ENCODE measurements at places on chromosomes 5 and 9. TPM values are rescaled to one million over a fixed set of nuclear protein-coding genes. Genes with fewer than 3 reads are reported as not detected.

TSSK1B gene
- total RNA-seq, result not detected

SUSD3 gene
- 0.82 TPM for total RNA-seq

PRUNE2 gene
- total RNA-seq, result not detected

MAT2B gene
- 48.9 TPM for total RNA-seq

NELFB gene
- total RNA-seq, result 58.2 TPM

PSIP1 gene
- 52.7 TPM for total RNA-seq

C5orf52 gene
- total RNA-seq, result not detected

GAS1 gene
- total RNA-seq, result 0.09 TPM

CDC23 gene
- total RNA-seq, result 34.2 TPM

TAL2 gene
- 0.12 TPM for total RNA-seq

NME5 gene
- total RNA-seq, result not detected

UBE2D2 gene
- total RNA-seq, result 171 TPM

PLAC8L1 gene
- total RNA-seq, result not detected

PCDHGA11 gene
- not detected for total RNA-seq

STPG3 gene
- total RNA-seq, result not detected

REEP2 gene
- total RNA-seq, result 5.8 TPM

BRIX1 gene
- total RNA-seq, result 45.9 TPM

TCF7 gene
- total RNA-seq, result 10.2 TPM

RASGRF2 gene
- 1.0 TPM for total RNA-seq

MYMK gene
- not detected for total RNA-seq

PCDHB16 gene
- total RNA-seq, result 0.09 TPM

All from A549 treated with AZD2906 at 1 μM for 4 hours (cell line).